ENCODE measurements at places on chromosomes 6 and 20.

GRCh38 chr6:110255211-110255750, 75.1 kb downstream of the CDC40 start:
- DNase-seq, result peak; percentile 45

DNA sequence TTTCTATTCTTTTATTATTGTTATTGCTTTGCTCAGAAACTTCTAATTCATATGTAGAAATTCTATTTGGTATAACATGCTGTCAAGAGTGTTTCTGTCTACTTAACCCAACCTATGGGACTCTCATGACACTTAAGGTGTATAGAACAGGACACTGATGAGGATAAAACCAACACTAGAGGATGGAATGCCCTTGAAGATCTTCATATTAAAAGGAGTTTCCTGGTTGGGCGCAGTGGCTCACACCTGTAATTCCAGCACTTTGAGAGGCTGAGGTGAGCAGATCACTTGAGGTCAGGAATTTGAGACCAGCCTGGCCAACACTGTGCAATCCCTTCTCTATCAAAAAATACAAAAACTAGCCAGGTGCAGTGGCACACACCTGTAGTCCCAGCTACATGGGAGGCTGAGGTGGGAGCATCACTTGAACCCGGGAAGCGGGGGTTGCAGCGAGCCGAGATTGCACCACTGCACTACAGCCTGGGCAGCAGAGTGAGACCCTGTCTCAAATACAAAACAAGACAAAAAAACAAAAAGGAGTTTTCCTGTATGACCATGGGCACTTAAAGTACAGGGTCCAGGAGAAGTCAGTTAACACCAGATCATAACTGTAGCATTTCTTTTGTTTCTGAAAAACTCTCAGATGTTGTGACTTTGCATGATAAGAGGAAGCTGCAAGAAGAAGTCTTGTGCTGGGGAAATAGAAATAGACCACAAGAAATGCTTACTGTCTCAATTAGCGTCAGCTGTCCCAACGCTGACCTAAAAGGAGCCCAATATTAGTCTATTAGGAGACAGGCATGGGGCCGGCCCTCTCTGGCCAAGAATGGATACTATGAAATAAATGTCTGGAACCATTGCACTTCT, 38.9 kb upstream of the CD2AP start:
- no peak for DNase-seq

DNA sequence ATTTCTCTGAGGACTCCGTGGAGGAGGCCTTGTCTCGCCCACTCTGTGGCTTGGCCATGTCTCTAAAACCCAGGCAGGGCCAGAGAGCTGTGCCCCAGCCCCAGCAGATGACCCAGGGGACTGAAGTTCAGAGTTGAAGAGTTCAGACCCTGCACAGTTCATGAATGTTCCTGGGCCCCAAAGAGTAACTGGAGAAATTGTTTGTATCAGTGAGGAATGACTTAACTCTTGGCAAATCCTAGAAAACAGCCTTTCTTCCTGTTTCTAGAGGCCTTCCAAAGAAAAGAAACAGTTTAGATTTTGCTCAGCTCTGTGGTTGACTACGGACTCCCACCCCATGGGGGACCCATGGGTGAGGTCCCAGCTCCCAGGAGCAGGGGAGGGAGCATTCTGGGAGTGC, 62.1 kb upstream of the EYA2 start:
- no peak for DNase-seq

DNA sequence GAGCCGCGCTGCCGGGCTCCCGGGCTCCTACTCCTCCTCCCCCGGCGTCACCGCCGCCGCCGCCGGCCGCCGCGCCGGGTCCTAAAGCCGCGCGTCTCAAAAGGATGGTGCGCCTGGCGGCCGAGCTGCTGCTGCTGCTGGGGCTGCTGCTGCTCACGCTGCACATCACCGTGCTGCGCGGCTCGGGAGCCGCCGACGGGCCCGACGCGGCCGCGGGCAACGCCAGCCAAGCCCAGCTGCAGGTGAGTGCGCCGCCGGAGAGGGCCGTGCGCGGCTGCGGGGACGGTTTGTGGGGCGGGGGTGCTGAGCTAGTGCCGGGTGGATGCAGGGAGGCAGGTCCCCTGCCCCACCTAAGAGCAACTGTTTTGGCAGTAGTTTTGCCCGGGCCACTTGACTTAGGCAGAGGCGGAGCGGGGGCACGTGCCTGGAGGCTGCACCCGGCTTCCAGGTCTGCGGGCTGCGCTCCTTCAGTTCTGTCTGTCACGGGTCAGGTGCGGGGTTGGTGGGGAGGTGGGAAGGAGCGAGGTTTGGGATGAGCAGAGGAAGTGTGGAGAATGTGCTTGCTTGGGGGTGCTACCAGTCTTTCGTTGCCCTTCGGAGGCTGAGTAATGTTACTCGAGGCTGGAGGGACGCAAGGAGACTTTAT, 722 bp downstream of the ISM1 start:
- peak; percentile 86 for DNase-seq

- DNase-seq, result no peak
Observed at GRCh38 chr6:431986-432385, 40.4 kb downstream of the IRF4 start.

- no peak for DNase-seq
Observed at GRCh38 chr6:94735270-94735669, 842.1 kb upstream of the MANEA start.

DNA sequence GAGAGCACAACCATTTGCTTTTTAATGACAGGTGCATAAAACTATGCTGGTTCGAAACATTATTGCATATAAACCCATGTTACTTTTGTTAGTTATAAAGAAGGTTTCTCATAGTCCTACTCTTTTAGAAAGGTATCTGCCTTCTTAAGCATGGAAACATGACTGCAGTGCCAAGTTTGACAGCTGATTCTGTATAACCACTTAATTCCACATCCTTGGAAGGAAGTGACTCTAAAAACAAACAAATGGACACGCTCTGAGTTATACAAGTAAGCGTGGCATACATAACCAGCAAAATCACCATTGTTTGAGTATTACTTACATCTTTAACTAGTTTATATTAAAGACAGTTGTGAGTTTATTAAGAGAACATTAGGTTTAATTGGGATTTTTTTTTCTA, 125.0 kb upstream of the HDGFL1 start:
- DNase-seq, result peak; percentile 16

- DNase-seq, result no peak
Observed at GRCh38 chr6:135353113-135353512, 144.4 kb downstream of the AHI1 start.

DNA sequence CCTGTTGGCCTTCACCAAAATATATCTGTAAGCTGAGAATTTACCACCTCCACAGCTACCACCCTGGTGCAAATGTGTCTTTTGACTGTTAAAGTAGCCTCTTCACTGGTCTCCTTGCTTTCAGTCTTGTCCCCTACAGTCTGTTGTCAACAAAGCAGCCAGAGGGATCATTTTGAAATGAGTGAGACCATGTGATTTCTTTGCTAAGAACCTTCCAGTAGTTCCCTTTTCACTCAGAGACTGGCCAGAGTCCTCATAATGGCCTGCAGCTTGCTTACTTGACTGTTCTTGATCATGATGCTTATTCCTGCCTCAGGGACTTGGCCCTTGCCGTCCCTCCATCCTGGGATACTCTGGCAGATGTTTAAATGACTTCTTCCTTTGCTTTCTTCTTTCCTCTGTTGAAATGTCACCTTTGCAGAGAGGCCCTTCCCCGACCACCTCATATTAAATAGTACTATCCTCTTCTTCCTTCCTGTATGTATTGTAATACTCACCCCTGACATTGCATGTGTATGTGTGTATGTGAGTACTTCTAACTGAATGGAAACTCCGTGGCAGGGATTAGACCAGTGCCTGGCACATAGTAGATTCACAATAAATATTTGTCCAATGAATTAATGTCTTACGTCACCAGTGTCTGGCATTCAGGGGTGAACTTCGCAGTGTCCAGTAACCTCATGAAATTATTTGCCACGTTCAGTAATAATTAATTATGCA, 5.0 kb downstream of the MANBAL start:
- no peak for DNase-seq

DNA sequence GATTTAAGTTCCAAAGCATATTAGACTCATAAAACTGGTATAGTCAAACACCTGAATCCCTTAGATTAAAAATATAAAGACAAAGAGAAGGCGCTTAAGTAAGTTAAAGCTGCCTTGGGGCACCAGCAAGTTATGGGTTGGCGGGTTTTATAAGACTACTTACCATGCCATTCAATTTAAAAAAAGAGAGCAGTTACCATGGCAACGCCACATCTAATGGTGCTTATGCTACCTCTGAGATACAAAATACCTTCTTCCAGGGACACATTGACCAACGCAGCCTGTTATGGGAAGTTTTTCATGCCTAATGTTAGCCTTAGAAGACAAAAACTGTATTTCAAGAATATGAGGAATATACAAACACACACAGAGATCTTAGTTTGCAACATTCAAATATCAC, 713.6 kb downstream of the RNF144B start:
- no peak for DNase-seq

GRCh38 chr6:16184551-16184950, 53.8 kb upstream of the GMPR start:
- DNase-seq, result no peak

- DNase-seq, result peak; percentile 3
Observed at GRCh38 chr6:131292145-131292938, 157.1 kb downstream of the AKAP7 start.

GRCh38 chr6:13522656-13523055, 35.3 kb upstream of the GFOD1 start:
- DNase-seq, result no peak

DNA sequence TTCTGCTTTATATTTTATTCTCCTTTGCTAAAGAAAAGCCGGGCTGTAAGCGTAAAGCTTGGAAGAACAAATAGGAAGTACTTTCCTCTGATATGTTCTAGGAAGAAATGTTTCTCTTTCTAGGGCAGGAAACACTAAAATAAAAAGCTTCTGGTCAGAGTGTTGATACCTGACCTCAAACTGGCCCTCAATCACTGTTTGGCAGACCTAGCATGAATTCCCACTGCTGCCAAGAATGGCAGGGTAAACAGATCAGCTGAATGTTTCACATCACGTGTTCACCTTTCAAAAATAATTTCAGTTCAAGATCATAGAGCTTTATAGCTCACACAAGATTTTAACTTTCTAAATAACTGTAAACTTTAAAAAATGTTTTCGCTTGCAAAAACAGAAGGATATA, 2.9 kb downstream of the MPC1 start:
- no peak for DNase-seq

DNA sequence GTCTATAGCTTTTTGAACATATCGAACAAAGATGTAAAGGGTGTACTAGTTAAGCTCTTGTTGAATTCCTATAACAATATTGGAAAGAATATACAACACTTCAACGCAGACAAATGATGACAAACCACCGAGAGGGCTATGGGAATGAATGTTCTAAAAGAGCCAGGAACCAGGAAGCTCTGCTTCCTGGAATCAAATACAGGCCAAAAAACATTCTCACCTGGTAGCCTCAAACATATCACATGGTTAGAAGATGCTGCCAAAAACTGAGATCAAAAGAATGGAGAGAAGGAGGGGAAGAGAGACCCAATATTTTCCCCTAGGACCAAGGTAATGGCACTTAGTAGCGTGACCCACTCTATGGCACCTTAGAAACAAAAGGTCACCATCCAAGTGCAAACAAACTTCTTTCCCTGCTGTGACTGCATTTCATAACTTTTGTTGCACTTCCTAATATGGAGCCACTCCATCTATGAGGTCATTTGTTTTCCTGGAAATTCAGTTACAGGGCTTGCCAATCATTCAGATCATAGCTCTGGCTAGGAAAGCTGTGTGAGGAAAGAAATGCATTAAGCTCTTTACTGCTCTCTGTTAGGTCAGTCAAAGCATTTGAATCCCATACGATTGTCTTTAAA, 199.2 kb upstream of the NT5E start:
- DNase-seq, result peak; percentile 75

GRCh38 chr20:4546786-4547185, 174.9 kb upstream of the PRND start:
- no peak for DNase-seq

DNA sequence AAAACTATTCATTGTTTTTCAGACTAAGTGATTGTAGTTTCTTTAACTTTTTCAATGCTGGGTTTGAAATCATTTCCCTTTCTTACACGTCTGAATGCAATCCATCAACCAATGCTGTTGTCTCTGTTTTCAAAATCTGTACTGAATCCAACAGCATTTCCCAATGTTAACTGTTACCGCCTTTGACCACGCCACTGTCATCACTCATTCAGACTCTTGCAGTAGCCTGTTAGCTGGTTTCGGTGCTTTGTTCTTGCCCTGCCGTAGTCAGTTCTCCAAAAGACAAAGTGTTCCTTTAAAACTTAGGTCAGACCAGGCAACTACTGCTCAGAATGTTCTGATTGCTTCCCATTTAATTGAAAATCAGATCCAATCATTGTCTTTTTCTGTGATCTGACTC, 131.3 kb downstream of the PLCB4 start:
- no peak for DNase-seq

- DNase-seq, result no peak
Observed at GRCh38 chr6:46079061-46079460, 50.7 kb upstream of the ENPP4 start.

Measured in eye (tissue), 1 donor.